Right kidney (tissue), 9 donors: ENCODE measurements at places on chromosomes 1 and 21.

- no peak for DNase-seq
Measured at GRCh38 chr1:53689736-53690326, 49.1 kb downstream of the GLIS1 start.

DNA sequence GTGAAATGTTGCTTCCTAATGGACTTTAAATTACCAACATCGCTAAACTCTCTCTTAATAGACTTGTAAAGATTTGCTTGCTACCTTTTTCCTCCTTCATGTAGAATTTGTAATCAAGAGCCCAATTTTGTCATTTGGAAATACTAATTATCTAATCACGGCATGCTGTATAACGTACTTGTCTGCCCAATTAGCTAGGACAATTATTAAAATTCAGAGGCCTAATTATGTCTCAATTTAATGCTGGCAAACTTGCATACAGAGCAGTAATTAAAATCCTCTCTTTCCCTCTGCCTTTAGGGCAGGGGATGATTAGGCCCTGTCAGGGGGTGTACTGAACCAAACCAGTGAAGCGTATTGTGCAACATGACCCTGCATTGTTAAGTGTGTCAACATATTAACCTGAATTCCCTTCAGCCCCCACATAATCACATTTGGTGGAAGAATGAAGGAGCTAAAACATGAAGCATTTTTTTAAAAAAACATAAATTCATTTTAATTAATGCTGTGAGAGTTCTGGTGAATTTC lies 137.4 kb upstream of the BARHL2 start:
- DNase-seq = no peak

DNA sequence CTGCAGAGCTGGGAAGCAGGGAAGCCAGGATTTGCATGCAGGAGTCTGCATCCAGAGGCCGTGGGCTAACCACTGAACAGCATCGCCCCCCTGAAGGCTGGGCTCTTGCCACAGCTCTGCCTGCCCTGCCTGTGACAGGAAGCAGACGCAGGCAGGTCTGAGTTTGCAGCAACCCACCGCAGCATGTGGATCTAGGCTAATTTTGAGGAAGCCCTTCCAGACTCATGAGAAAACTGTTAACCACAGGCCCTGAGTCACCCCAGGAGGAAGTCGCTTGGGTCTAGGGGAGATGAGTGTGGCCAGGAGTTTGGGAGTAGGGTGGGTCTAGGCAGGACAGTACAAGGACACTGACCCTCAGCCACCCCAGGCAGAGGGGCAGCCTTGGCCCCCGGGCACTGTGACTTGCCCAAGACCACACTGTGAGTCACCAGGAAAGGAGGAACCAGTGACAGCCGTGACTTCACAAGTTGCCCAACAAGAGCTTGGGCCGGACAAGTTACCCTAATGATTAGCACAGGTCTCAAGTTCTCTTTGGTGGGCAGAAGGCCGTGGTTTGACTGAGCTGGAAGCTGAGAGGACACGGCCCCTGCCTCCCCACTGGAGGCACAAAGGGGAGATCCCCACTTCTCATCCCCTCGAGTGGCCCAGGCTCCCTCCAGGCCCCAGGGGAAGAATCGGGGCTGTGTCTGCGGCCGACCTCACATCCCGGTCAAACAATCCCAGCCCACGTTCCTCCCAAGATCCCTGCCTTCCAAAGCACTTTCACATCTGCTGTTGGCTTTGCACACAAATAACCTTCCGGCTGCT lies 826 bp downstream of the LAPTM5 start:
- DNase-seq = no peak

DNA sequence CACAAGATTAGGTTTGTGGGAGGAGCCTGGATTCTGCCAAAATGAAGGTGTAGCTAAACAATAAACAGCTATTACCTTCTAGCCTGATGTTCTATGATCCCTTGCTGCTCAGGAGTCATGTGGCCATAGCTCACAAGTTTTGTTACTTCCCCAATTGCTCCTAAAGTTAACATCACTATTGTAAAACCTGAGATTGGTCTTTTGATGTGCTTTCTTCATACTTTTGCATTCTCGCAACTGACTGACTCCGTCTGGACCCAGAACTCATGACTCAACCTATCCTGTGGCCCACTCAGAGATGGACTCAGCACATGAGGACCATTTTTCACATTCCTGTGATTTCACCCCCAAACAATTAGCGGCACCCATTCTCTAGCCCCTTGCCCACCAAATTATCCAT lies 69.1 kb downstream of the PTGS2 start:
- DNase-seq = no peak

DNA sequence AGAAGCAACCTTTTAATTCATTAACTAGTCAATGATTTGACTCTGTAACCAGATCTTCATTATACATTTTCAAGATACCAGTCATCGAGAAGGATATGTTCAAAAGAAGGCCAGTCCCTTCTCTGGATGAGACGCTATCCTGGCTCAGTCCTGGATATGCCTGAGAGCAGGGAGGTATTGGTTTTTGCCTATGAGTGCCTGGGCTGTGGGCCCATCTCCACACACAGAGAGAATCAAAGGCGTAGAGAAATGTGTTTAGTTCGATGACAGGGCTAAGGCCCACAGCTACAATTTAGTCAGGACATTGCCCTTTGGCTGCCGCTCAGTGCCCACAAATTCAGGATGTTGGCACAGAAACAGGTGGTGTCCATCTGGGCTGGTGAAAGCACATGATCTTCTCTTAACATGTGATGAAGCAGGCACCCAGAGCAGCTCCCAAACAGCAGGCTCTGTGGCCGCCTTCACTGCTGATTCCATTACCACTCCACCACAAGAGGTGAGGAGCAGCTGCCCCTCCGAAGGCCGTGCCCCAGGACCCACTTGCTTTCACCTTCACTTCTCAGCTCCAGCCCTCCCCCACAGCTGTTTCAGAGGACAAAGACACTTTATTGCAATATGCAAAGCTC lies 24.7 kb downstream of the ACKR1 start:
- no peak for DNase-seq

GRCh38 chr1:218395916-218396315 lies 50.8 kb downstream of the TGFB2 start:
- no peak for DNase-seq

DNA sequence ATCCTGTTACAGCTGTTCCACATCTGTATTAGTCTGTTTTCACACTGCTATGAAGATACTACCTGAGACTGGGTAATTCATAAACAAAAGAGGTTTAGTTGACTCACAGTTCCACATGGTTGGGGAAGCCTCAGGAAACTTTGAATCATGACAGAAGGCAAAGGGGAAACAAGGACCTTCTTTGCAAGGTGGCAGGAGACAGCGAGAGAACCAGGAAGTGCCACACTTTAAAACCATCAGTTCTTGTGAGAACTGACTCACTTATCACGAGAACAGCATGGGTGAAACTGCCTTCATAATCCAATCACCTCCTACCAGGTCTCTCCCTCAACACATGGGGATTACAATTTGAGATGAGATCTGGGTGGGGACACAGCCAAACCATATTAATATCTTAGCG lies 110.3 kb upstream of the TRABD2B start:
- DNase-seq = no peak

DNA sequence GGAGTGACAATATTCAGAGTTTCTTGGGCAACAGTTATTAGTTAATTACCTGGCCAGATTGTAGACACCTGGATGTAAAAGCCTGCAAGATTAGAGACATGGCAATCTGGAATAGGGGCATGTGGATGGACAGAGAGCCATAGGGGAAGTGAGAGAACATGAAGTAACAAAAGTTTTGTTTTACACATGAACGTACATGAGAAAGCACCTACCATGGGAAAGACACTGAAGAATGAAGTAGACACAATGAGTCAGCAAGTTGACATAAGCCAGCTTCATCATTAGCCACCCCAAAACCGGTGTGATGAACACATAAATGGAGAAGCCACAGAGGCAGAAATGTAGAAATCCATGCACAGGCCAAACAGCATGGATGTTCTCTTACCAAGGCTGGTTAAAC lies 462.1 kb upstream of the C1orf87 start:
- DNase-seq = no peak

DNA sequence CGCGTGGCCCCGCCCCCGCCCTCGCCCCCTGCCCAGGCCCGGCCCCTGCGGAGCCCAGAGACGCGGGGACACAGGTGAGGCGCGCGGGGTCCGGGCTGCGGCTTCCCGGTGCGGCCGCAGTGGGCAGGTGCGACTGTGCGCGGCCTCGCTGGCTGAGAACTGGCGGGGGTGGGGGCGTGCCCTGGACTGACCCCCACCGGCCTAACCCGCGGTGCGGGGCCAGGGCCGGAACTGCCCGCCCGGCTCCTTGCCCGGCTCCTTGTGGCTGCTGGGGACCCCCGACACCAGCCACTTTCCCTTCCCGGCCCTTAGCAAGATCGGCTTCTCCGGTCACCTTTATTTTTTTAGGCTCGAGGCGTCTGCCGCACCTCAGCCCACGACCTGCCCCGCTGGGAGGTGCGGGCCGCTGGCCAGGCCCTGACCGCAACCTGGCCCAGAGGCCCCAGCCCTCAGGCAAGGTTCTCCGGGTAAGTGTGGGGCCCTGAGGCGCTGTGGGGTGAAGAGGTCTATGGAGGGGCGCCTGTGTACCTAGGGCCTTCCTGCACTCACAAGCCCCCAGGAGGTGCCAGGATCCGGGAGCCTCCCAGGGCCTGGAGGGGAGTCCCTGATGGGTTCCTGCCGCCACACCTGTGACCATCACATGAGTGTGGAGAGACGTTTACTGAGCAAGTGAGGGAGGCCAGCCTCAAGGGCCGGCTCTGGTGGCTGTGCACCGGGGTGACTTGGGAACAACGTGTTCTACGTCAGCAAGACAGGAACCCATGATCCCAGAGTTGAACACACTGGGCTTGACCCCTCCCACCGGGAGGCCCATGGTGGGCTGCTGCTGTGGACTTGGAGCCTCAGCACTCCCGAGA lies at the start of gene SMIM1:
Gene SMIM1, plus strand, starts transcription at position 35 of the 857 bp plus-strand sequence. CDS start 2,625 bp downstream, outside the sequence.
- DNase-seq = peak; percentile 70

GRCh38 chr1:116092752-116093489 lies 18.3 kb upstream of the MAB21L3 start:
- no peak for DNase-seq

GRCh38 chr1:97947695-97948094 lies 26.9 kb upstream of the DPYD start:
- DNase-seq = no peak

- DNase-seq = no peak
Measured at GRCh38 chr1:24899581-24900485, 30.2 kb downstream of the RUNX3 start.

GRCh38 chr1:109024646-109025045 lies 17.3 kb downstream of the WDR47 start:
- DNase-seq = no peak

DNA sequence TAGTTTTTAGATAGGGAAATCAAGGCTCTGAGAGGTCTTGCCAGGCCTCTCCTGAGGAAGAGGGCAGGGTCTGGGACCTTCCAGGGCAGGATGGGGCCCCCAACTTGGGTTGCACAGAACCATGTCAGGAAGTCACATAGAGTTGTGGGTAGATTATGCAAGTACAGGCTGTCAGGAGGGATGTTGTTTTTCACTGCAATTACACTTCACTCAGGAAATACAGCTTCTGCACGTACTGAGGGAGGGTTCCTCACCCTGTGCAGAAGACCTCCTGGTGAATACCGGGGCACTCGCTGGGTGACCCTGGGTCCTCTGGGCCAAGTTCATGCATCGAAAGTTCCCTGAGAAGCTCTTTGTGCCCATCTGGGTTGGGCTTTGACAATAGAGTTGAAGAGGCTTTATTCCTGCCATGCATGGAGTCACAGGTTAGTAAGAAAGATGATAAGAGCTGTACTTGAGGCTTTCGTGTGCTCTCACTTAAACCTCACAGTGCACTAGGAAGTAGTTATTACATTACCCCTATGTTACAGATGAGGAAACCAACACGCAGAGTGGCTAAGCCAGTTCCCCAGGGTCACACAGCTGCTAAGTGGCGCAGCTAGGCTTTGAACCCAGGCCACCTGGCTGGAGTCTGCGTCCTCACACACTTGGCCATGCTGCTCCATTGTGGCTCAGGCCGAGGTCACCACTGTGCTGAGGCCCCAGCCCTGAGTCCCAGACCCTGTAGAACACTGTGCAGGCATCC lies 16.2 kb upstream of the TNFRSF1B start:
- DNase-seq = no peak

GRCh38 chr1:183676586-183677189 lies 23.6 kb upstream of the APOBEC4 start:
- DNase-seq = no peak

DNA sequence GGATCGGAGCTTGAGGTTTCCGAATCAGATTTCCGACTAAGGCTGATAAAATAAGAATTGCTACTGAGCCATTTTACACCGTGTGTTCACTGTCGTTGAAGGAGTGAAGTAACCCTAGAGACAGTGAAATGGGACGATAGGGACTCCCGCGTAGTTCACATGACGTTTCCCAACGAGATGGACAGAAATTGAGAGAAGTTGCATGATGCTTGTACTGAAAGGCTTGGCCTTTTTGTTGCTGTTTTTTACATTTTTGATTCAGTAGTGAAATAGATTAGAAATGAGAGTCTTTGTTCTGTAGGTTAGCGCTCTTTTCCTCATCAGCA lies 1.2 kb downstream of the KHDRBS1 start:
- no peak for DNase-seq

DNA sequence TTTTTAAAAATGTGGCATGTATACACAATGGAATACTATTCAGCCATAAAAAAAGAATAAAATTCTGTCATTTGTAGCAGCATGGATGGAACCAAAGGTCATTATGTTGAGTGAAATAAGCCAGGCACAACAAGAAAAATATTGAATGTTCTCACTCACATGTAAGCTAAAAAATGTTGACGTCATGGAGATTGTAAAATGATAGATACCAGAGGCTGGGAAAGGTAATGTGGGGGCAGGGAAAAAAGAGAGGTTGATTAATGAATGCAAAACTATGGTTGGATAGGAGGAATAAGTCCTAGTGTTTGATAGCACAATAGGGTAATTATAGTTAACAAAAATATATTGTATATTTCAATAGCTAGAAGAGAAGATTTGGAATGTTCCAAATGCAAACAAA lies 89.1 kb upstream of the SLC35F3 start:
- no peak for DNase-seq

DNA sequence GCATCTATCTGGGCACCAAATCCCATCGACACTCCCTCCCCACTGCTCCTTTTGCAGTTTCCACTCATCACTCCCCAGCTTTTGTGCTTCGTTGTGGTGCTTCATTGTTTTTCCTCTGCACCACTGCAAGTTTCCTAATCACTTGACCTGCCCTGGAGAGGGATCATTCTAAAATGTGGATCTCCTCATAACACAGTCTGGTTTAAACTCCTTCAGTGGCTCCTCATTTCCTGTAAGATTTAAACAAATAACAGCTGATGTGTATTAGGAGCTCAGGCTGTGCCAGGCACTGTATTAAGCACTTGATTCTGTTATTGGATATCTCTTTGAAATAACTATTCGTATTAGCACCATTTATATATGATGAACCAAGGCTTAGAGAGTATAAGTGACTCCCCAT lies 51.3 kb downstream of the MAP10 start:
- DNase-seq = no peak

GRCh38 chr1:234396871-234397270 lies 23.6 kb downstream of the COA6 start:
- DNase-seq = no peak
